ENCODE measurements at places on chromosomes 4 and X.
A peak's percentile ranks its signal among the peaks of the same experiment; 100 is the strongest.

GRCh38 chrX:79412972-79413371 is 45.8 kb upstream of the ITM2A start:
- peak; percentile 8 for DNase-seq

- DNase-seq, result no peak
Observed at GRCh38 chr4:770022-770421, 55.9 kb downstream of the CPLX1 start.

DNA sequence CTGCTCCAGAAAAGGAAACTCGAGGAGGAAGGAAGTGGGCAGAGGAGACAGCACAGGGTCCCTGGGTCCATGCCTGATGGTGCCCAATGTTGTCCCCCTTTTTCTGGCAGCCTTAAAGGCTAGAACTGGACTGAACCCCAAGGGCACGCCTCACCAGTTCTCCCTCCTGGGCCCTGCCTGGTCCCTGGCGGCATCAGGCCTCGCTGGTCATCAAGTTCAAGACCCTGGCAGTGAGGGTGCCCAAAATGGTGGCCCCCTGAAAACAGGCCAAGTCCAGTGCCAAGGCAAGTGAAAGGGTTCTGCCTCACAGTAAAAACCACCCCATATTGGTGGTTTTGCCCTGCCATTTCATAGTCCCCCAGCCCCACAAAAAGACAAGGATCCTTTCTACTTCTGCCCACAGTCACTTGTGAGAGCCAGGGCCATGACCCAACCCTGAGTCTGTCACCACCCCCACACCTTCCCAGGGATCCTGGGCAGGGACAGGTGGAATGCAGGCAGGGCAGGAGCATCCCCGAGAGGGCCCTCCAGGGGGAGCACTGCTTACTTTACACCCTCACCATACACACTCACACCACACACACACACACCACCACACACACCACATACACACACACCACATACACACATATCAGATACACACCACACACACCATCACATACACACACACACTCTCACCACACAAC is 107.6 kb downstream of the DCTD start:
- DNase-seq, result no peak

DNA sequence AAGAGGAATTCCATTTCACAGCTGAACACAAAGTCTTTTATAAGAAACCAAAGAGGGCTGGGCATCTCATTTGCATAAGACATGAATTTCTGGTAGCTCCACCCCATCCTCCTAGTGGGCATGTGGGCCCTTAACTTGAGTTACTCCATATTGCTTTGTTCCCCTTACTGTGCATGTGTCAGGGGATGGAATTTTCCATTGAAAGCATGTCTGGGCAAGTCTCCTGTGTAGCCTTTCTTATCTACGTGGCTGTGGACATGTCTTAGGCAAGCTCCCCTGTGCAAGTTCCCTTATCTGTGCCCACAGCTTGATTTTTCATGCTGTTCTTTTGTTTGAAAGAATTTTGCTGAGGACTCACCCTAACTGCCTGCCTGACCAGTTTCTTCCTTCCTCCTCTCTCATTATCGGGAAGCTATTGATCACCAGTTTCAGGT is 123.5 kb upstream of the JADE1 start:
- no peak for DNase-seq

- DNase-seq, result peak; percentile 70
Observed at GRCh38 chr4:173039617-173040577, 128.7 kb upstream of the GALNT7 start.

Measured in ACHN (cell line).